Stimulated activated CD8-positive, alpha-beta memory T cell treated with anti-CD3 and anti-CD28 coated beads, Interleukin-7, amount 100 ng/mL, for 24 hours (primary cell): ENCODE measurements at places on chromosomes 4 and X.

DNA sequence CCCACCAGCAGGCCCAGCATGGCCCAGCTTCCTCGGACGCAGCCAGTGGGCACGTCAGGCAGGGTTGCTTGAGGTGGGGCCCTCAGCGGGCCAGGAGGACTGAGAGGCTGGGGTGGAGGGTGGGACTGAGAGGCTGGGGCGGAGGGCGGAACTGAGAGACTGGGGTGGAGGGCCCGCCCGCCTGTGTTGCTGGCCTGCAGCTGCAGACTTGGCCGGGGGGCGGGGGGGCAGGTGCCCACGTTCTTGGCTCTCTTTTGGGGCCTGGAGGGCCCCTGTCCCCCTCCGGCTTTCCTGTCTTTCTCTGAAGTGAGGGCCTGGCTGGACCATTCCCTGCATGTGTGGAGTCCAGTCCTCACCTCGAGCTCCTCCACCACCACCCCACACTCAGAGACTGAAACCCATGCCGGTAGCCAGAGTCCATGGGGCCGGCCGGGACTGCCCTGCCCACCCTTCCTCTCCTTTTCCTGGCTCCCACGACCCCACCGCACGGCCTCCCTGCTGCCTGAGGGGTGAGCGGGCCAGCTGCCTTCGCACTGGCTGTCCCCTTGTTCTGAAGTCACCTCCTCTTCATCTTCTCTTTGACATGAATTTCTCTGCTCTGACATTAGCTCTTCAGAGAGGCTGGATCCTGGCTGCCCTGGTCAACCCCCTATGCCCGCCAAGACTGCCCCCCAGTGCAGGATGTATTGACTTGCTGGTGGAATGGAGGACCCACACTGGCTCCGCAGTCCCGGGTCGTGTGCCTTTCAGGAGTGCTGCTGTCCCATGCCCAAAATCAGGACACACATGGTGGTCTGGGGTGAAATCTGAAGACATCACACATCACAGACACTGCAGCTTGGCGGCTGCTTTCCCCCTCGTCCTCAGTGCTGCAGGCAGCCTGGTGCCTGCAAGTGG lies 10.1 kb upstream of the NKX1-1 start:
- DNase-seq, result no peak

GRCh38 chr4:94523617-94524016 lies 71.9 kb downstream of the PDLIM5 start:
- no peak for DNase-seq

- DNase-seq, result no peak
Measured at GRCh38 chr4:165380805-165381204, 2.0 kb downstream of the CPE start.

- no peak for DNase-seq
Measured at GRCh38 chrX:21700967-21701366, 42.8 kb upstream of the KLHL34 start.

DNA sequence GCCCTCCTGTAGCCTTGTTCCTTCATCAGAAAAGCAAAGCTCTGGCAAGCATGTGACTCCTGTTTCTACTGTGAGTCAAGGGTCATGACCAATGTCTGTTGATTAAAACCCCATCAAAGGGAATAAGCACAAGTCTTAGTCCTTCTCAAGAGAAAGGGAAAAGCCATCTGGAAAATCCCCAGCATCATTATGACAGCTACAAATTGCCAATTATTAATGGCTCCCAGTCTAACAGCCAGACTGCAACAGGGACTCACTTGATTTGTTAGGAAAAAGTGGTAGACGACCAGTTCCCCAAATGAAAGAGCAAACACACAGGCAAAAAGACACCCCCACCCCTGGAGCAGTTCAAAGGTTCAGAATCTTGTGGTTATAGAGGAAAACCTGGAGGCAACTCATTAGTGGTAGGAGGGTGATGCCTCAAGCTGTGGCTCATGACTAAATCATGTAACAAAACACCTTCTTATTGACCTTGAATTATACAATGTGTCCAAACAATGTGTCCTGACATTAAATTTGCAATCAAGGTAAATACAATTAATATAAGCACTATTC lies 315.7 kb downstream of the HNRNPD start:
- DNase-seq, result no peak

DNA sequence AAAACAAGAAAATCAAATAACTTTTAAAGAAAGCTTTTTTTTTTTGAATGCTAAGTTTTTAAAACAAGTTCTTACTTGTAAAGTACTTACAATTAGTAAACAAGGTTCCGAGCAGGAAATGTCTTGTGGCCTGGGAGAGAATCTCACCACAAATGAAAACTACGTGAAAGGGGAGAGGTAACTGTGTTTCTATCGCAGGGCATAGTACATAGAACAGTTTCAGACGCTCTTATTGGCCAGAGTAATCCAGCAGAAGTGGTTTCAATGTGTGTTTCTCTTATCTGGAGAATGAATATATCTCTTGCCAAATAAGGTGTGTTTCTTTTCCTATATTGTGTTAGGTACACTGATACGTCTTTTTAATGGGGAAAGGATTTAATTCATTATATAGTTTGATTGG lies at the start of gene PLAC8:
Gene PLAC8, minus strand, starts transcription at position 154 of the 400 bp plus-strand sequence. CDS start 6,808 bp downstream, outside the sequence.
- DNase-seq, result no peak

DNA sequence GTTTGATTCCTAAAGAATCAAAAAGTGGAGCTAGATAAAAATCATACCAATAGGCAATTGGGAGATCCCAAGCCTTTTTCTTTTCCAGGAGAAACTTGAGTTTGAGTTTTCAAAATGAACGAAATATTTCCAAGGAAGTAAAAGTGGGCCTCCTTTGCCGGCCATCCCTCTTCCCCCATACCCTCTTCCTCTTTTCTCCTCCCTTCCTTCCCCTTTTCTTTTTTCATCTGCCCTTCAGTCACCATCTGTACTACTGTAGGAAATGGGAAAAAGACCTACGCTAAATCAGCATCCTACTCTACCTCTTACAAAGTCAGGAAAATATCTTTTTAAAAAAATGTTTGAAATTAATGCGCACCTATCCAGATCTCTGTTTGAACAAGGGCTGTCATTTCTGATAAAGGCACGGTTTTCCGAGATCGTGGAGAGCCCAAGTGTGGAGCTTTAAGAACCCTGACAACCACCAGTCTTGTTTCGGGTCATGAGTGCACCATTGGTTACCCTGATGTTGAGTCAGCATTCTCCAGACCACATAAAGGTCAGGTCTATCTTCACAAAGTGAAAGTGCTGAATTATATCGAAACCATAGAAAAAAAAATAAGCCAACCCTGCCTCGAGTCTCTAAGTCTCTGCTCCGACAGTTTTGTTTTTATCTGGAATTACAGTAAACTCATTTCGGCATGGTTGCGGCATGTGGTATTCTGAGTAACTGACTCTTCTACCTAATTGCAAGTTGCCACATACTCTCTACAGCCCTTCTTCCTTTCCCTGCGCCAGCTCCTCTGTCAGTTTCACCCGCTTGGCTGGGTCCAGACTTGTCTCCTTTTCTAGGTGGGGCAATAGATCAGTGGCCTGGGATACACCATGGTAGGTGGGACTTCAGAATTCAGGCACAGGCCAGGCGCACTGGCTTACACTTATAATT lies 140.2 kb upstream of the KLF3 start:
- DNase-seq, result no peak

DNA sequence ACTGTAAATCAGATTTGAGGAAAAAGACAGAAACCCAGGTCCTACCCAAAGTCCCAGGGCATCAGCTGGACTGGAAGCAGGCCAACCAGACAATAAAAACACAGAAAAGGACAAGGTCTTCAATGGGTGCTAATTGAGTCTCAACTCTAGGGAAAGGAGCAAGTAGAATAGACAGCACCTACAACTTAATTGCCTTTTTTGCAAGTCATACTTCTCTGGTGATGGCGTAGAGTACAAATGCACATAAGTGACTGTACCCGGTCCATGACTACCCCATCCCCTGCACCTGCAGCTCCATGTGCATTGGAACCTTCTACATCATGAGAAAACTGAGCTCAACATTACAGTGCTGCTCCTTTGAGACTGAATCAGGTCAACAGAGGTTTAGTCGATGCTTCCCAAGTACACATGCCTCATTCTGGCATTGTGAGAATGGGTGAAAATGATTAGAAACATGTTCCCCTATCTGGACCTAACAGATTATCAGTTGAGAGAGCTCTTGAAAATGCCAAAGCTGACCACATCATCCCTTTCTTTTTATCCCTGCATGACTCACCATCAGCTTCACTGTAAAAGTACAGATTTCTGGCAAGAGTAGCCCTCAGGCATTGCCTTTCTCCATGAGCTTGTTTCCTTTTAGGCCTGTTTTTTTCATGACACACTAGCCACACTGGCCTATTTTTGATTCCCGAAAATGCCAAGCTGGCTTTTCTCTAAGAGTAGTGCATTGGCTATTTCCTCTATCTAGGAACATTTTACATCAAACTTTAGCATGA lies 298.3 kb downstream of the HS3ST1 start:
- no peak for DNase-seq

DNA sequence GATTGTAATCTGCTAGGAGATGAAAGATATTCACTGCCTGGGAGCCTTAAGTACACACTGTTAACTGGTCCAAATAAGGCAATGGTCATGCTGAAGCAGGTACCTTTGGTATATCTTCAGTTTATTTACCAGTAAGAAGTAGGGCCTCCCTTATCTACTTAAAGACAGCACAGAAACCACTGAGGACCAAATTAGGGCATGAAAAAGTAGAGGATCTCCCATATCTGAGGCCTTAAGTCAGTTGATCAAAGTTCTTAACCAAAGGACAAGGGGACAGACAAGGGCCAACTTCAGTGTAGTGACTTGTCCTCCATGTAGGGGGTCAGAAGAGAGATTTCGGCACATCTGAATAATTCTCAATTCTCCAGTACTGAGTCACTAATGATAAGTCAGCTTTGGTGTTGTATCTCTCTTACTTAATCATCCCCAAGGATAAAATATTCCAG lies 59.1 kb downstream of the AMELX start:
- no peak for DNase-seq

GRCh38 chr4:100483796-100484195 lies 34.0 kb downstream of the EMCN start:
- DNase-seq, result no peak

GRCh38 chrX:133888984-133889383 lies 96.4 kb downstream of the GPC3 start:
- DNase-seq, result no peak

DNA sequence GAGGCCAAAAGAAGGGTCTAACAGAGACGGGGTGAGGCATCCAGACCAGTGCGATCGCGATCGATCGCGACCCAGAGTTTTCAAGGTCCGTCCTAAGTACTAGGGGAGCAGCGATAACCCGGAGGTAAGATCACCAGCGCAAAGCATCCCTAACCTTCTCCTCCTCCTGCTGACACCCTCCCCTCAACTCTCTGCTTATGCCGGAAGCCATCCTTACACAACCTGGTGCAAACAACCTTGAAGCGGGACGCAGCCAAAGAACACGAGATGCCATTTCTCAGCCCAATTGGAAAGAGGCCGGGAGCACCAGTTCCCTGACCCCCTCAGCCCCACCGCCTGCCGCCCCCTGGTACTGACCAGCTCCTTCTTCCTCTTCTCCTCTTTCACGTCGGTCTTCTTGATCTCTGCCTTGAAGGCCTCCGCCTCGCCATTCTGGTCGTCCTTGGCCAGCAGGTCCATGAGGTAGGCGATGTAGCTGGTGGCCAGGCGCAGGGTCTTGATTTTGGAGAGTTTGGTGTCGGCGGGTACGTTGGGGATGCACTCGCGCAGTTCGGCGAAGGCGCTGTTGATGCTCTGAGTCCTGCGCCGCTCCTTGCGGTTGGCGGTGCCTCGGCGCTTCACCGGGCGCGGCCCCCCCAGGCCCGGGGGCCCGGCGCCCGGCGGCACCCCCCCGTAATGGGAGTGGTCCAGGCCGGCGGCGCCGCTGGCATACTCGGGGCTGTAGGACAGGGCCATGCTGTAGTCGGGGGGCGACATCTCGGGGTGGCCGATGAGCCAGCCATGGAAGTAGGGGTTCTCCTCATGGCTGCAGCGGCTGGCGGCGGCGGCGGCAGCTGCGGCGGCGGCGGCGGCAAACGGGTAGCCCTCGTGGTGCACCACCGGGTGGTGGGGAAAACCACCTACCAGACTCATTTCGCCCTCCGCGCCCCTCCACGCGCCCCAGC lies 1.4 kb downstream of the HAND2 start:
- no peak for DNase-seq

GRCh38 chrX:154734061-154734781 lies 16.7 kb downstream of the GAB3 start:
- DNase-seq, result no peak

- no peak for DNase-seq
Measured at GRCh38 chr4:3773552-3774001, 7.4 kb downstream of the ADRA2C start.

- DNase-seq, result no peak
Measured at GRCh38 chr4:158410272-158410671, 111.4 kb upstream of the RXFP1 start.

DNA sequence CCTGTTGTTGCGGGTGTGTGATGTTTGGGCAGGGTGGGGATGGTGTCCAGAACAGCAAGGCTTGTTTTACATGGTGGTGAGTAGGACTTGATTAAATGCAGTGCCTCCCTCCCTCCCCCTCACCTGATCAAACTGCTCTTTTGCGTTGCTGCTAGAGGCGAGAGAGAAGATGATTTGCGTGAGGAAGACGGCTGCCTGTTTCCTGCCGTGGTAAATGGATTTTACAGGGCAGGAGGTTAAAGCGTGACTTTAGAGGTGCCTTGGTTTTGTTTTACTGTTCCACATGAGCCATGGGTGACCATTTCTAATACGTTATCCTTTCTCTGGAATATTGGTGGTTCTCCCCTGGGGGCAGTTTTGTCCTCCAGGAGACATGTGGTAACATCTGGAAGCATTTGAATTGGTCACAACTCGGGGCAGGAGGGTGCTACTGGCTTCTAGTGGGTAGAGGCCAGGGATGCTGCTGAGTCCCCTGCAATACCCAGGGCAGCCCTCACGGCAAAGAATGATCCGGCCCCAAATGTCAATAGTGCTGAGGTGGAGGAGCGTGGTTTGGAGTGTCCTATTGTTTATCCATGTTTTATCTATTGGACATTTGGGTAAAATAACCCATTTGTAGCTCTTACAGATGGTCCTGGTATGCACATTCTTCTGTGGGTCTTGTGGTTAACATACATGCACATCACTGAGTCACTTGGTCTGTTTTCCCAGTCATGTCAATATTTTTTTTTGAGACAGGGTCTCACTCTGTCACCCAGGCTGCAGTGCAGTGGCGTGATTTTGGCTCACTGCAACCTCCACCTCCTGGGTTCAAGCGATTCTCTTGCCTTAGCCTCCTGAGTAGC lies 73.7 kb downstream of the SHROOM2 start:
- DNase-seq, result no peak

DNA sequence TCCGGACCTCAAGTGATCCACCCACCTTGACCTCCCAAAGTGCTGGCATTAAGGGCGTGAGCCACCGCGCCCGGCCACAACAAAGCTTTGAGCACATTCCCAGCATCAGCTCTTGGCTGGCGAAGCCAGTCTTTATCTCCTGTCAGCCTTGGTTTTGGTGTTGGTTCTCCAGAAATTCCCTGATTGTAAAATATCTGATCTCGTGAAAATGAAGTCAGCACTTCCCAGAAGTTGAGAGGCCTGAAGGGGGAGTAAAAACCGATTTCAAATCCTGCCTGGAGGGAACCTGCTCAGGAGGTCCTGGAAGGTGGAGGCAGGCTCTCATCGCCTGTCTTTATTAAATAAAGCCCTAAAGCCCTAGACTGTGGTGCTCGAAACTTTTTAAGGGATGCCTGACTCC lies 33.6 kb downstream of the PTTG2 start:
- DNase-seq, result no peak

GRCh38 chr4:88672987-88673386 lies 24.6 kb downstream of the NAP1L5 start:
- DNase-seq, result no peak

- no peak for DNase-seq
Measured at GRCh38 chrX:67604979-67605703, 61.3 kb downstream of the AR start.

GRCh38 chr4:121185960-121186359 lies 21.8 kb upstream of the TNIP3 start:
- DNase-seq, result no peak

- no peak for DNase-seq
Measured at GRCh38 chrX:138917781-138918180, 206.3 kb upstream of the FGF13 start.
